CD8-positive, alpha-beta T cell (primary cell): ENCODE measurements at places on chromosomes 2 and 18.

GRCh38 chr18:10953672-10954071 lies 195.7 kb downstream of the PIEZO2 start:
- DNase-seq: no peak

- no peak for DNase-seq
Observed at GRCh38 chr18:23900994-23901393, 113.6 kb upstream of the TTC39C start.

- DNase-seq: no peak
Observed at GRCh38 chr2:69490486-69490885, 53.3 kb upstream of the NFU1 start.

DNA sequence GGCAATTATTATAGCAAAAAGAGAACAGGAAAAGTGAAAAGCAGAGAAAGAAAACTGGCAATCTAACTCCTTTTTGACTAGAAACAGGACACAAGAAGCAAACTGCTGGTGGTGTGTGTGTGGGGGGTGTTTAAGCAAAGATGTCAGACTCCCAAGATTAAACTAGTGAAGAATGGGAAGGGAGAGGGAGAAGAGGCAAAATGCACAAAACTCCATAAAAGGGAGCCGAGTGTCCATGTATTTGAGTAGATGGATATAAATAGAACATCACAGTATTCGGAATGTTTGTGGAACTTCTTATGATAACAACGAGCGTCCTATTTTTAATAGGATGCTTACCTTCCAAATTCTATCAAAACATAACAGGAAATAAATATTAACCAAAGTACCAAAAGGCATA lies 179.8 kb upstream of the TRIB2 start:
- DNase-seq: no peak

DNA sequence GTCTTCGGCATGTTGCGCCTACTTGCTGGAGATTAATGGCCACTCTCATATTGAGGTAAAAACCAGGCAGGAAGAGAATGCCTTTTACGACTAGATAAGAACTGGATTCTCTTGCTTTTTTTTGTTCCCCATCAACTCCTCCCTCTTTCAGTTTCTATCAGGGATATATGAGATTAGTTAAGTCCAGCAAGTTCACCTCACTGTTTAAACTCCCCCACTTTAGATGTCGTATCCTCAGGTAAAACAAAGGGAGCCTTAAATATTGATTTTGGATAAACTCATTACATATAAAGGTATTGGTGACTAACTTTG lies 98.4 kb downstream of the PLEKHM3 start:
- DNase-seq: no peak

DNA sequence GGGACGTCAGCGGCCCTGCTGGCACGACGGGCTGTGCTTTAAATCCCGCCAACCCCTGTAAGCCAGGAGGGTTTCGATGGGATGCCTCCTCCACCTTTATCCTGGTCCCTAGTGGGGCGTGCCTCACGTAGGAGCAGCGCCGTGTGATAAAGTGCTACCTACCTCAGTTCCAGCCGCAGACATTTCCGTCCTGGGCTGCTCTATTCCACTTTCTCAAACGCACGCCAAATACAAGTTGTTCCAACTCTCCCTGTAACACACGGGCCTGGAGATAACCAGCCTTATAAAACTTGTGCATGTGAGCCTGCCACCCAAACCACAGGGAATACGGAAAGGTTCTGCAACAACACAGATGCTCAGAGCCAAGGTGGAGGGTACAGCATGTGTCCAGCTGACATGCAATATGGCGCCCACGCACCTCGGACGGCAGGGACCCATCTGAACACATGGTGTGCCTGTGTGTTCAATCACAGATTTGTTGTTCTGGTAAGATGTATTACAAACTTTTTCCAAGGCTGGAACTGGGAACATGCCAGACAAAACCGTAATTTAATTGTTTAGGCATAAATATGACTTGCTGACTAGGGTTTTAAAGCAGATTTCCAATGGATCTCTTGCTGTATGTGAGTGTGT lies 47.7 kb downstream of the ZNF516 start:
- no peak for DNase-seq

GRCh38 chr2:127122361-127123027 lies 15.5 kb upstream of the BIN1 start:
- no peak for DNase-seq

DNA sequence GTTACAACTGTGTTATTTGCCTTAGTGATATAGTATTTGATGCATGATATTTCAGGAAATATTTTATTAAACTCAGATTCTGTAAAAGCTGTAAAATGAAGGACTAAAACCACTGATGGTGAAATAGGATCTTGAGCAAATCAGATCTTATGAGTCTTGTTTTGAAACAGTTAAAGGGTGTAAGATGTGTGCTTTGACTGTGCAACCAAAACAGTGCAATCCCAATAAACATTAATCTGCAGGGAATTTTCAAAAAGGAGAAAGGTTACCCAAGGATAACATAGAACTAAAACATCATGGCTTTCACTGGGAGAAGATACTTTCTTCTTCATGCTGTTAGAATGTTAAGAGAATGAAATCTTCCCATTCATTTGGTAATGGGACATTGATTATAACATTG lies 378.7 kb downstream of the PARD3B start:
- DNase-seq: no peak

GRCh38 chr2:230459216-230459615 lies 43.2 kb downstream of the SP100 start:
- DNase-seq: no peak
